Keratinocyte (primary cell): ENCODE measurements at places on chromosomes 12 and 14. TPM values are rescaled to one million over a fixed set of nuclear protein-coding genes. Genes with fewer than 3 reads are reported as not detected.

Gene RIPK3
- 7.3 to 10.7 TPM (median 8.0 TPM) in 3 replicates for polyA plus RNA-seq

Gene SERPINA9
- 0.05 TPM in 1 of 3 replicates, not detected in the others for polyA plus RNA-seq

Gene NID2
- 1.7 to 4.5 TPM (median 2.0 TPM) in 3 replicates for polyA plus RNA-seq

Gene FAM181A
- polyA plus RNA-seq, result 0.04 TPM in 1 of 3 replicates, not detected in the others

Gene HOXC9
- 1.1 to 3.3 TPM (median 1.8 TPM) in 3 replicates for polyA plus RNA-seq

Gene KSR2
- under 0.01 to 0.01 TPM (median 0.01 TPM) in 3 replicates for polyA plus RNA-seq

Gene ASB2
- polyA plus RNA-seq, result 0.31 to 1.7 TPM (median 0.56 TPM) in 3 replicates

Gene PPP4R4
- polyA plus RNA-seq, result 8.1 to 9.0 TPM (median 8.9 TPM) in 3 replicates

DNA sequence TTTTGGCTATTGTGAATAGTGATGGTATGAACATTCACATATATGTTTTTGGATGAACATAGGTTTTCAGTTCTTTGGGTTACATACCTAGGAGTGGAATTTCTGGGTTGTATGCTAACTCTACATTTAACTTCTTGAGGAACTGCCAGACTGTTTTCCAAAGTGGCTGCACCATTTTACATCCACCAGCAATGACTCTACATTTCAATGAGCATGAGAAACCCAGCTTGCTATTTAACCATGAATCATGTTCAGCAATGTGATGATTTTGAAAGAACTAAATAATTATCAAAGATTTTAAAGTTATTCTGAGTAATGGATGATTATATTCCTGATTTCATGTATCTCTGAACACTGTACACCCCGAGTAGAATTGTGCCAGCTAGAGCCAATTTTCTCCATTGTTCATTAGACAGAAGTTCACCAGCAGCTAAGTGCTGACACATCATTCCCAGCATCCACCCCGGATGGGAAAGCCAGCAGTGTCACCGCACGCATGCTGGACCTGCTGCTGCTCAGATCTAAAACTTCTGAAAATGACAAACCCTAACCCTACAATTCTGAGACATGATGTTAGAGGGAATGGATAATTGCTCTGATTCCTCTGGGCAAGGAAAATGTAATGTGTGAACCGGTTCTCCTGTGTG is 13.3 kb upstream of the ANAPC5 start:
- H3K27ac ChIP-seq, result no peak overlapping the region
- H3K4me3 ChIP-seq, result no peak overlapping the region
- no peaks in the 10 kb centered on the region for H3K36me3 ChIP-seq
- no peak for DNase-seq

GRCh38 chr12:120903412-120904196 is 554 bp downstream of the SPPL3 start:
- peak overlapping the region; percentile 57 for H3K27ac ChIP-seq
- H3K27me3 ChIP-seq, result no peaks in the 10 kb centered on the region
- no peaks in the 10 kb centered on the region for H3K36me3 ChIP-seq
- DNase-seq, result no peak

GRCh38 chr14:68473069-68473468 is 319.8 kb downstream of the ZFP36L1 start:
- no peaks in the 10 kb centered on the region for H3K27me3 ChIP-seq
- no peak overlapping the region for H3K27ac ChIP-seq
- H3K4me3 ChIP-seq, result no peak overlapping the region
- H3K36me3 ChIP-seq, result no peaks in the 10 kb centered on the region
- no peak for DNase-seq

DNA sequence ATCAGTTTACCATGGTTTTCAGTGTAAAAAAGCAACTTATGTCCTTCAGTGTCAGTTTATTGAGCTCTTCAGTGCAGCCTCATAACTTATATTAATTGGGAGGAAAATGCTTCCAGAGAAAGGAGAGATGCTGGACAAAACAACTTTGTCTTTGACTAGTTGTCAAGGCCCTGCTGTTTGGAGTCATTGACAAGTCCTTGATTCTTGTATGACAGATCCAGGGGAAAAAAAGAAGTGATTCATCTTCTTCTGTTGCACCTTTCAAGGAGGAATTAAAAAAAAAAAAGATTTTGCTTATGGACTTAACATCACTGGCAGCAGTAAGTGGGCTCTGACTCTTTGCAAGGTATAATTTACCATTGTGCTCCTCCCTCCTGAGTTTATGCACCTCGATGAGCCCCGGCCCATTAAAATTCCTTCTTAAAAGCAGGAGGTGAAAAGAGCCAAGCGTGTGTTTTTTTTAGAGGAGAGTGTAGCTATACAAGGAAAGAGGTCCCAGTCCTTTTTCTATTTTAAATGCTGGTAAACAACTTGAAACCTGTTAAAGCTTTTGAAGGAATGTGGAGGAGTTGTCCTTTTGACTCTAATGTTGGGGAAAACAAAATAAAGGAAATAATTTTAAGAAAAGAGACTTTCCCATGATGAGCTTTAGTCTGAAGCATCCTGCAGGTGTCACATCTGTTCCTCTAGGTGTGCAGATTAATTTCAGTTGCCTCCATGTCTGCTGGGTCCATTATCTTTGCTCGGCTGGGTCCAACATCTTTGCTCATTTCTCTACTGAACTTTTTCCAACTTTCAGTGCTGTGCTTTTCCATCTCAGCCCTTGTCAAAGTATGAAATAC is 431.6 kb downstream of the RAD51B start:
- H3K36me3 ChIP-seq, result no peaks in the 10 kb centered on the region
- peak overlapping the region; percentile 56 for H3K27ac ChIP-seq

DNA sequence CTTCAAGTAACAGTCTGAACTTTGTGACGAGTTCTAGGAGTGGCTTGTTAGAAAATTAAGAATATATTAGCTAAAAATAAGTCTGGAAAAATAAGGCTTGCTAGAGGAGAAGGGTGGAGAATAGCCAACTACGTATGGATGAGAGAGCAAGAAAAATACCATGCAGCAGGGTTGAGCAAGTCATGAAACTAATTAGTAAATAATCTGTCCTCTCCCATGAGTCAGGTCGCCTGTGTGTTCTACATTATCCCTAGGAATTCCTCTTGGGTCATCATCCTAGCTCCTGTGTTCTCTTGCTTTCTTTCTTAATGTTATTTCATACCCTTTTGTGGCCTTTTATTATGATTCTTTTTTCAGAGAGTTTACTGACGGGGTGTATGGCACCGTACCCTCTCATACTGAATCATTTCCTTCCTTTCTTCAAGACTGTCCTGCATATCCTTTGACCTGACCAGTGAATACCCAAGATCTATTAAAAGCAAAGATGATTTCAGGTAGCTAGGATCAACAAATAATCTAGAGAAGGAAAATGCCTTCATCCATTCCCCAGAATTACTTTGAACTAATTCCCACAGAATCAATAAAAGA is 177.2 kb upstream of the NPAS3 start:
- H3K4me3 ChIP-seq, result no peak overlapping the region
- H3K4me1 ChIP-seq, result no peaks in the 10 kb centered on the region
- H3K27me3 ChIP-seq, result no peaks in the 10 kb centered on the region
- no peak for DNase-seq

DNA sequence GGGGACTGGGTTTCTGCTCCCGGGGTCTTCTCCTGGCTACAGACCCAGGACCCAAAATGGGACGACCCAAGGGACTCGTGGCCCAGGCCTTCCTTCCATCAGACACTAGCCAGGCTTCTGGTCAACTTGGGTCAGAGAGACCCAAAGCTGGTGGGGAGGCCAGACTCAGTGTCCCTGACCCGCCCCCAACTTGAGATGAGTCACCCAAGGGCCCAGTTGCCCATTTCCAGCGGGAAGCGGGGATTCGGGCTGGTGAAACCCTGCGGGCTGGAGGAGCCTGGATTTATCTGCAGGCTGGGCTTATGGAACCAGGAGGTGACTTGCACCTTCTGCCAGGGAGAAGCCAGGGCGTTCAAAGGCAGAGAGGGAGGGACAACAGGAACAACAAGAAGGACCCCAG is 81.5 kb downstream of the RFLNA start:
- H3K4me3 ChIP-seq, result no peak overlapping the region
- peaks cover 14% of the 10 kb centered on the region for H3K4me1 ChIP-seq
- no peak for DNase-seq
- peaks cover 26% of the 10 kb centered on the region for H3K36me3 ChIP-seq

- no peaks in the 10 kb centered on the region for H3K27me3 ChIP-seq
- H3K36me3 ChIP-seq, result peaks cover 40% of the 10 kb centered on the region
- no peaks in the 10 kb centered on the region for H3K4me1 ChIP-seq
- no peak overlapping the region for H3K4me3 ChIP-seq
- H3K27ac ChIP-seq, result no peak overlapping the region
- DNase-seq, result no peak
Measured at GRCh38 chr12:132788375-132789098, 26.9 kb upstream of the ANKLE2 start.

- H3K4me1 ChIP-seq, result no peaks in the 10 kb centered on the region
- H3K36me3 ChIP-seq, result no peaks in the 10 kb centered on the region
- no peak overlapping the region for H3K4me3 ChIP-seq
- H3K27ac ChIP-seq, result no peak overlapping the region
- no peaks in the 10 kb centered on the region for H3K27me3 ChIP-seq
Measured at GRCh38 chr14:32978691-32979255, 40.1 kb downstream of the NPAS3 start.

DNA sequence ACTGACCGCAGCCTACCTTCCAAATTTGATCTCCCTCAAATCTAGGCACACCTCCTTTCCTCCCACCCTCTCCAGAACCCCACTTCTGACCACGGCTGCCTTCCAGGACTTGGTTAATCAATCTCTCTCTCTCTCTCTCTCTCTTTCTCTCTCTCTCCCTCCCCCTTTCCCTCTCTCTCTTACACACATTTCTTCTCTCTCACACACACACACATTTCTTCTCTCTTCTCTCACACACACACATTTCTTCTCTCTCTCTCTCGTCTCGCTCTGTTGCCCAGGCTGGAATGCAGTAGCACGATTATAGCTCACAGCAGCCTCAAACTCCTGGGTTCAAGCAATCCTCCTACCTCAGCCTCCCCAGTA is 521 bp upstream of the GMFB start:
- no peak for DNase-seq
- H3K27ac ChIP-seq, result peak overlapping the region; percentile 50
- H3K4me1 ChIP-seq, result peaks cover 22% of the 10 kb centered on the region
- H3K27me3 ChIP-seq, result no peaks in the 10 kb centered on the region
- H3K36me3 ChIP-seq, result no peaks in the 10 kb centered on the region
- H3K4me3 ChIP-seq, result peak overlapping the region; percentile 65

GRCh38 chr12:26396402-26396801 is 201.0 kb downstream of the SSPN start:
- H3K27me3 ChIP-seq, result no peaks in the 10 kb centered on the region
- H3K36me3 ChIP-seq, result no peaks in the 10 kb centered on the region
- DNase-seq, result no peak
- no peaks in the 10 kb centered on the region for H3K4me1 ChIP-seq

DNA sequence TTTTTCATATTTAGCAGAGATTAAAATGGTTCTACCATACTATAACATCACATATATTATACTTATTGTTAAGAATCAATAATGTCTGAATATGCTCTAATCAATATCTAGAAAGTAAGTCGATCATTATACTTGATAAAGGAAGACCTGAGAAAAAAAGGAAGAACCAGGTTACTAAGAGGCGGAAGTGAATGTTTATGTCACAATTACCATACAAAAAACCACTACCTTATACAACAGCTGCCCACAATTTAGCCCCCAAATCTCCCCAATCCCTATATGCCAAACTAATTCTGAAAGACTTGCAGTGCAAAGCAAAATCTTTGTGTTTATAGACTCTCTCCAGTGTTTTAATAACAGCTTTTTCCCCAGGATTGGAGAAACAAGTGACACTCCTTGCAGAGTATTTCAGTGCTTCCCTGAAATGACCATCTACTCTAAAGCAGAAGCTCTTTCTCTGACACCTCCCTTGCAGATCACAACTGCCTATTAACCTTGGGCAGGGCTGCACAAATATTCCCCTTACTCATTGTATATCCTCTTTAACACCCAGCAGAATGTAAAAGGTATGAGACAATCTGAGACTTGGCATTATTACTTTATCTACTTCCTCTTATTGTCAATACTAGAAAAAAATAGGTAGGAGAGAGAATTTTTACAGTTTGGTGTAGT is 12.7 kb upstream of the SLC2A3 start:
- no peak overlapping the region for H3K27ac ChIP-seq
- H3K4me1 ChIP-seq, result no peaks in the 10 kb centered on the region
- no peaks in the 10 kb centered on the region for H3K36me3 ChIP-seq
- no peak for DNase-seq

GRCh38 chr12:122749569-122750332 is 2.9 kb upstream of the DENR start:
- DNase-seq, result no peak
- H3K36me3 ChIP-seq, result peaks cover 2% of the 10 kb centered on the region
- H3K4me1 ChIP-seq, result peaks cover 13% of the 10 kb centered on the region
- H3K27ac ChIP-seq, result no peak overlapping the region
- H3K27me3 ChIP-seq, result no peaks in the 10 kb centered on the region

- no peaks in the 10 kb centered on the region for H3K27me3 ChIP-seq
- DNase-seq, result no peak
- peaks cover 48% of the 10 kb centered on the region for H3K4me1 ChIP-seq
- peak overlapping the region; percentile 77 for H3K27ac ChIP-seq
Measured at GRCh38 chr12:52879394-52880351, 25.2 kb downstream of the KRT8 start.

DNA sequence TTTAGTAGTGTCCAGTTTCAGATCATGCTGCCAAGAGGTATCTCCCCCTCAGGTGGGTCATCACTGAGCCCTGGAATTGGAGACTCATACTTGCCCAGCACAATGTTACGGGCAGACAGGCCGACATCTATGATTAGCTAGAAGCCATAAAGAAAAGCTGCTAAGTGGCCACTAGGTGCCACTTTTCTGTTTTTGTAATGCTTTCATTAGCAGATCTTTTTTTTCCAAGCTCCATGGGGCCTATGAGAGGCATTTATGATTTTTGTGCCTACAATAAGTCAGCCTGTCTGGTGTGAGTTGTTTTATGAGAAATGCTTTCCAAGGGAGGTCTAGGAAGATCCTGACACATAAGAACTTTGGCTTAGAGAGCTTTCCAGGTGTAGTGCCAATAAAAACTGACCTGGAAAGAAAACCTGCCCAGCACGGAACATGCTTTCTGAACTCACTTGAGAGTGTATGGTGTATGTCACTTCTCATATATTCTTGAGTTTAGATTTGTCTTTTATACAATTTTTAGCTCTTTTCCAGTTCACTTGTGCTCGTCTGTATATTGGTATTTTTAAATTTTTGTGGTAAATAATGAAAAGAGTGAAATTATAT is 21.8 kb upstream of the SMCO2 start:
- H3K4me1 ChIP-seq, result no peaks in the 10 kb centered on the region
- H3K27me3 ChIP-seq, result no peaks in the 10 kb centered on the region
- DNase-seq, result no peak
- no peak overlapping the region for H3K27ac ChIP-seq
- H3K36me3 ChIP-seq, result peaks cover 3% of the 10 kb centered on the region

- no peak overlapping the region for H3K27ac ChIP-seq
- H3K27me3 ChIP-seq, result no peaks in the 10 kb centered on the region
- DNase-seq, result no peak
- H3K4me1 ChIP-seq, result peaks cover 6% of the 10 kb centered on the region
- H3K36me3 ChIP-seq, result no peaks in the 10 kb centered on the region
Measured at GRCh38 chr12:46608431-46609272, 217.1 kb downstream of the SLC38A4 start.
